ENCODE measurements at places on chromosomes 4 and X.

DNA sequence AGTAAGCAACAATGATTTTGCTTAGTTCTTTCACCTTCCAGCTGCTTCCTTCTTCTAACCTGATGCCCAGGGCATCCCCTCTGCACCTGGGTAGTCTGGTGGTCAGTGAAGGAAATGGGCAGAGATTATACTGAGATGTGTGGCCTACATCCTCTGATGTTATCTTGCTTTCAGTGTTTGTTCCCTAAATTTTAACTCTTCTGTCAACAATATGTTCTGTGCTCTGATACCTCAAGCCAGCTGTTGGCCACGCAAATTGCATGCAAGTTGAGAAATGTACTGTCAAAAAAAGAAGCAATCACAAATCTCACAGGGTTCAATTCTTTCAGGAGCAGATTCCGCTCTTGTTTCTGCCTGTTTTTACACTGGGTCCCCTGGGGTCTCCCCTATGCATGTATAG, 73.8 kb downstream of the FBXW7 start:
- no peak for DNase-seq

DNA sequence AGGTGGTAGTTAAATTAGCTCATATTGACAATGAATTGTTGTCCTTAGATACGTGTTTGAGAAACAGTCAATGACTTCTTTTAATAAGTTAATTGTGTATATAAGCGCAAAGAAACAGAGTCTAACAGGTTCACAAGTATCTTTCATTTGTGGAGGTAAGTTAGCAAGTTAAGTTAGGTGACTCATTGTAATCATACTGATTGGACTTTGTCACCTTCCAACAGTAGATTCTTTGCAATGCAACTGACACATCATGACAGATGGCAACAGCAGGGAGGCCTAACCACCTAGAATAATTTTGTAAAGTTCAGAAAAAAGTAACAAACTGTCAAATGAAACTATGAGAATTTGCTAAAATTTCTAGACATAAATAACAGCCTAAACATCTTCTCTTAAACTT, 207.6 kb upstream of the PITX2 start:
- DNase-seq: no peak

DNA sequence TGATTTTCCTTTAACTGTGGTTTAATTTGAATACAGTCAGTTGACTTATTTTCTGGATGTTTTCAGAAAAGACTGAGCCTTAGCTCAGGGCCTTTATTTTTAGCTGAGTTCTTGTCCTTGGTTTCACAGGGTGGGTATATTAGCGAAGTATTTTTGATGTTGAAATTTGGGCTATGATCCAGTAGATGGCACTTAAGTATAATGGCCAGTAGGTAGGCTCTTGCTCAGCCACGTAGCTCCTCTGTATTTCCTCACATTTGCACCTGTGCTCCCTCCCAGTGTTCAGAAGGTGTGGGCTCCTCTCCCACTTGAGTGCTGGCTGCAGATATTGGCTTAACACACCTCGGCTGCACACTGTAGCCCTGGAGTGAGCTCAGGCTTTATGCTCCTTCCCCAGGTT, 549.9 kb upstream of the AMOT start:
- no peak for DNase-seq

GRCh38 chr4:180483036-180483435, 1760.2 kb upstream of the TENM3 start:
- no peak for DNase-seq

DNA sequence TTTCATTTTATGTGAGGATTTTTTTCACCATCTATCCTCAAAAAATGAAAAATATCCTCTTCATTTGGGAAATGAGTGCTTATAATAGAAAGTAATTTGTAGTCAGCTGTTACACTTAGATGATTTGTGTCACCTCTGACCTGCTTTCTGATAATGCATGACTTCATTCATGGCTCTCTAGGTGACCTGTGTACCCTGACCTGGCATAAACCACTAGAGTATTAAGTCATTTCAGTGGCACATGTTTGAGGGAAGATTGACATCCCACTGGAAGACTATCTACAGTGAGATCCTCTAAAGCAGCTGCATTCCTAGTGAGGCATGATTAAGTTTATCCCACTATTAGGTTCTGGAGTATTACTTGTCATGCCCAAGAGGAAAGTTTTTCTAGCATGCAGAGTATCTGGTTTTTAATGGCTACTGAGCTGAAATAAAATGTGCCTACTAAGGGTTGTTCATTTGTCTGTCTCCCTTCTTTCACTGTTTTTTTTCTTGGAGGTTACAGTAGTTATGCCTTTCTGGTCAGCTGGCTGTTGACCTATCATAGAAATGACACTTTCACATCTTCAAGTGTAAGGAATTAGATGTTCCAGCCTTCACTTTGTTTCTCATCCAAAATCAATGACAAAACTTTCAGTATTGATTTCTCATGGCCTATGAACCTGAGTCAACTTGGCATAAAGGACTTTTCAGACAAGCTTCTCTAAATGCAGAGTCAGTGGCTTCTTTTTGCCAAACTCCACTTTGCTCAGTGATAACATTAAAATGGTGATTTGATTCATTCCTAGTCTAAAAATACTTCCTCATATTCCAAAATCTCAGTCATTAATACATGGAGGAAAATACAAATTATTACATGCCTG, 33.1 kb downstream of the TET2 start:
- no peak for DNase-seq

DNA sequence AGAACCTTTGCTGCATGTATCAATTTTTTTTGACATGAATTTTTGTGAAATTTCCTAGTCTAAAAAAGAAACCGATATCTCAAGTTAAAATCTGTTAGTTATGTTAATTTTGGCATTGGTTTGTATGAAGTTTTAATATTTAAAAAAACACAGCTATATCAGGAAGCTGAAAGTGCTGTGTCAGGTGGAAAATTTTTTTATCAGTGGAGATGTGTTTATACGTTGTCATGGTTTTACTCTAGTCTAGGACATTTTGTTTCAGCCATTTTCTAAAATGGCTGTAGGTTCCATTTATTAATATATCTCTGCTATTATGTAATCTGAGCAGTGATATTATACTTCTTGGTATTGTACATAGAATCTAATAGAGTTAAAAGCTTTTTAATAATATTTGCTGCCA, 34.2 kb downstream of the OCRL start:
- no peak for DNase-seq

DNA sequence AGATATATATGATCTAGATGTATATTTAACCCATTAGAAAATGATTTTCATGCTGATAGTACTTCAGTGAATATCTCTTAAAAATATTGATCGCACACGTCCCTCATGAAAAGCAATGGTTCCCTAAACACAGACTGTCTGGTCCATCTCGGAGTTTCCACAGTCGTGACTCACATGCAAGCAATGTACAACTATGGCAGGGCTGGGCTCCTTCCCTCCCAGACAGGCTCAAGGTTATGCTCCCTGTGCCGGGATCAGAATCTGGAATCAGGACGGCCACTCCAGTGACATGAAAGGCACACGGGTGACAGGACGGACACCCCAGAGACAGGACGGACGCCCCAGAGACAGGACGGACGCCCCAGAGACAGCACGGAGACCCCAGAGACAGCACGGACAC, 40.2 kb upstream of the PPP2R3B start:
- no peak for DNase-seq

- no peak for DNase-seq
Observed at GRCh38 chr4:158597879-158598596, 73.6 kb downstream of the C4orf46 start.

GRCh38 chr4:70802928-70803580, 36.6 kb downstream of the GRSF1 start:
- DNase-seq: no peak

GRCh38 chr4:70544279-70544868, 26.0 kb downstream of the AMTN start:
- no peak for DNase-seq

DNA sequence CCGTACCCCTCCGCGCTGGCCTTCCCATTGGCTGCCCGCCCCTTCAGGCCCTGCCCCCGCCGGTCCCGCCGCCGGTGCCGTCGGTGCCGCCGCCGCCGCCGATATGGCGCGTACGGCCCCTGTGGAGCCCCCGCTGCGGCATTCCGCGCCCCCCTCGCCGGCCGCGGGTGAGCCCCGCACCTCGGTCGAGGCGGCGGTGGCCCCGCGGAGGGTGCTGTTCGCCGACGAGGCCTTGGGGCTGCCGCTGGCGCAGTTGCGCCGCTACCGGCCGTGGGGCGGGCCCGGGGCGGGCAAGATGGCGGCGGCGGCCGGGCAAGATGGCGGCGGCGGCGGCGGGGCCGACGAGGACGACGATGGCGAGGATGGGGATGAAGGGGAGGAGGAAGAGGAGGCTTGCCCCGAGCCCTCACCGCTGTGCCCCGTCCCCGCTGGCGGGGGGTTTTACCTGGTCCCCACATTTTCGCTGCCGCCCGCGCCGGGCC, at the start of gene PPP1R3F:
PPP1R3F (plus strand) TSS at position 27 of the 482 bp plus-strand sequence; CDS start at position 104, 77 bp downstream.
- DNase-seq: no peak

- no peak for DNase-seq
Observed at GRCh38 chr4:3358656-3359055, 65.8 kb downstream of the RGS12 start.

GRCh38 chr4:163462556-163462955, 11.0 kb downstream of the TKTL2 start:
- DNase-seq: no peak

- no peak for DNase-seq
Observed at GRCh38 chrX:56600141-56600540, 36.7 kb downstream of the UBQLN2 start.

- DNase-seq: no peak
Observed at GRCh38 chr4:102780476-102781144, 19.8 kb upstream of the MANBA start.

DNA sequence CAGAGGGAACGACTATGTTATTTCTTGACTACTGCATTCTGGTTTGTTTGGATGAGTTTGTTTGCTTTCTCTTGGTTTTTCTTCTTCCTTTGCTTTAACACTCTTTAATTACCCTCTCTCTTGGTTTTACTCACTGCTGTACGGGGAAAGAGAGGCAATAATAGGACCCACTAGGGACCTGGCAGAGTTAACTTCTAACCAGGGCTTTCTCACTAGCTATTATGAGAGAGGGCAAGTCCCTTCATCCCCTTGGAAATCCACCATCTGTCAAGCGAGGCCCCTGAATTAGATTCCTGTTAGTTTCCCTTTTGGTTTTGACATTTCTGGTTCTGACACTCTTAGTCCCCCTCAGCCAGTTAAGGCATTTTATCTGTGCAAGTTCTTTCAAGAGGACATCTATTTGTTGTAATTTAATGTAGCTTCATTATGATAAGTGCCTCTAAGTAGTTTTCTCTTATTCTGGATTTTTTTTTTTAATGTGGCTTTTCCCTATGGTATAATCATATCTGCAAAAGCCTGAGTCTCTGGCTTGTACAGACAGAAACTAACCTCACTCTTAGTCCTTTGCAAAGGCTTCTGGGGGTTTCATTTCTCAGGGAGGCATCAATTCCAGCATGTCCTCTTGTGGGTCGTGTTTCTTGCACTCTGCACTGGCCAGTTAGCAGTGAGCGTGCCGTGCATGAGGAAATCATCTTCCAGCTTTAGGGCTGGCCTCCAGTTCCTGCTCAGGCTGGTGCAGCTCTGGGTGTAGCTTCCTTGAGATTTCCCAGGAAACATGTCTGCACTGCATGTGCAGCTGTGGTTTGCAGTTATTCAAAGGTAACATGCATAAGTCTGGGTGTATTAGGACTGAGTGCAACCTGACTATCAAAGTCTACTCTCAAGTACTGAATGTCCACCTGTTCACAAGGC, 221.3 kb downstream of the STIM2 start:
- no peak for DNase-seq

DNA sequence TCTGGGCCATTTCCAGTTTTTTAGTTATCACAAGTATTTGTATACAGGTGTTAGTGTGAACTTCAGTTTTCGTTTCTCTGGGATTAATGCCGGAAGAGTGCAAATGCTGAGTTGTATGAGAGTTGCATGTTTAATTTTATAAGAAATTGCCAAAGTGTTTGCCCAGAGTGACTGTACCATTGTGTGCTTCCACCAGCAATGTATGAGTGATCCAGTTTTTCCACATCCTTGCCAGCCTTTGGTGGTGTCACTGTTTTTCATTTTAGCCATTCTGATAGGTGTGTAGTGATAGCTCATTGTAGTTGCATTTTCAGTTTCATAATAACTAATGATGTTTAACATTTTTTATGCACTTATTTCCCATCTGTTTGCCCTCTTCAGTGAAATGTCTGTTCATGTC, 18.4 kb downstream of the PLS3 start:
- DNase-seq: no peak

GRCh38 chr4:158914218-158914617, 145.4 kb downstream of the FNIP2 start:
- no peak for DNase-seq

DNA sequence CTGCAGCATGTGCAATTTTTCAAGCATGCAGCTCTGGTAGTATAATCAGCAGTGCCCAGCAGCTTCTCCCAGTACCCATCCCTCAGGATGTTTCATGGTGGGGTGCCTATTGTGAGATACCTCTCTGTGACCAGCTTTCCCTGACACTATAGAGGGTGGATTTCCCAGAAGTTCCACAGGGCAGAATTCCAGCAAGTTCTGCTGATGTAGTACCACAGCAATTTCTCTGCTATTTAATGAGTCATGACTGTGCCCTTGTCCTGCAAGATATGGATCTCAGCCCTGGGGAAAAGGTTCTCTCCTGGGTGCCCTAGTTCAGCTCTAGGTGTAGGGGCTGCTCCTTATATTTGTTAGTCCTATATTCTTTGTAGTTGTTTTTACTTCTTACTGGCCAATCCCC, 174.8 kb downstream of the ENOX2 start:
- DNase-seq: no peak

DNA sequence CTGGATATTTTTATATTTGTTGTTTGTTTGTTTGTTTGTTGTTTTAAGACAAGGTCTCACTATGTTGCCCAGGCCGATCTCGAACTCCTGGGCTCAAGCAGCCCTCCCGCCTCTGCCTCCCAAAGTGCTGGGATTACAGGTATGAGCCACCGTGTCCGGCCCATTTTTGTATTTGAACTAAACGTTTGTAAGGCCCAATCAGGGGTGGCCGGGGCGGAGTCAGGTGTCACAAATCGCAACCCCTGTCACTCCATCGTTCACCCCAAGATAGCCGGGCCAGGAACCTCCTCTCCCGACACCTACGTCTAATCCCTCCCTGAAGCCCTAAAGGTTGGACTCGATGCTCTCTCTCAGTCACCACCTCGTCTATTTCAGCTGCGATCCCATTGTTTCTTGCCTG, 722 bp upstream of the EFHC2 start:
- DNase-seq: peak; percentile 55

DNA sequence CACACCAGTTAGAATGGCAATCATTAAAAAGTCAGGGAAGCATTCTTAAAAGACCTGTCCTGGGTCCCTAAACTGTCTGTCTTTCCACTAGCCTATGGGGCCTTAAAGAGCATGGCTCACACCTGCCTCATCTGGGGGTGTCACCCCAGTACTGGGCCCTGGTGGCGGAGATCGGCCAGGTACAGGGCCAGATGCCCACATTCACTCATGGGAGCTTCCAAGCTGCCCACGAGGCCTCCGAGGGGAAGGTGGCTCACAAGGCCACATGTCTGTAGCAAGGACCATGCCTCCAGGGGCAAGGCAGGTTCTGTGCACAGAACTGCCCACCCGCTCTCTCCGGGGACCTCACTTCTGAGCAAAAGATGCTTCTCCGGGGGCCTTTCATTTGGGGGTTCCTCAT, 55.5 kb upstream of the AFAP1 start:
- DNase-seq: no peak

- no peak for DNase-seq
Observed at GRCh38 chr4:75886104-75886503, 16.1 kb downstream of the PPEF2 start.
